ENCODE measurements at places on chromosomes 1 and 21.
A peak's percentile ranks its signal among the peaks of the same experiment; 100 is the strongest.

- DNase-seq, result peak; percentile 74
Measured at GRCh38 chr1:226001963-226002666, 3.0 kb upstream of the SDE2 start.

DNA sequence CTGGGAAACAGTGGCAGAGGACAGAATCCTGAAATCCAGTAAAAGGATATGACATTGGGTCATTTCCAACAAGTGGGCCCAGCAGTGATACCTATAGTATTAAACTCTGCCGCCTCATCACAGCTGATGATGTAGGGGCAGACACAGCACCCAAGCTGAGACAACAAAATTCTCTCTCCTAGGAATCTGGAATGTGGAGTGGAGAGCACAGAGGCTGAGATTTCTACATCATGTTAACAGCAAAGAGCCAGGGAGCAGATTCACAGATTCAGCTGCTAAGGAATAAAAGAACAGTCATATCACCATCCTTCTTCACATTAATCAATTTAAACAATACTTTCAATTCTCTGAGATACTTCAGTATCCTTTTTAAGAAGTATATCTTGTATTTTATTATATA is 61.9 kb downstream of the CRP start:
- DNase-seq, result no peak

DNA sequence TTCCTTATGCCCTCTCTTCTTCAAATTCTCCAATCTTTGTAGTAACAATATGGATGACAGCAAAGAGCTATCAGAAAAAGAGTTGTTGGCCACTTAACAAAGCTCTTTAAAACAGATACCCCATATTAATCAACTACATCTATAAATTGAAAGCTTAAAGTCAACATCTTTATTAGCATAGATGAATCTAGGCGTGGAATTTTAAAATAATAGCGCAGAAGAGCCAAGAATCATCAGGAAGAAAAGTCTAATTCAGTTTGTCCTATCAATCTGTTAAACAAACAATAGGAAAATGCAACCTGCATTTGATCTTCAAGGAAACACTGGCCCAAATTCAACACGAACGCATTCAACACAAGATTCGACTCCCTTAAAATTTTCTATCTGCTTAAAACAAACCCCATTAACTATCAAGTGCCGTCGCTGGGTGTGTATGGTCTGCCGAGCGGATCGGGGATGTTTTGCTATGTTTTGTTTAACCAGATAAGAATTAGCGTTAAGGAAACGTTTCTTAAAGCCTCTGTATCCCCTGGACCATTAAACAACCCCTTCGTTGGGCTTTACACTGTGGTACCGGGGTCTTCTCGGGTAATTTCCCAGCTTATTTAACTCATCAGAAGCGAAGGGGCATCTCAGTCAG is 1.0 kb downstream of the LYST start:
- DNase-seq, result no peak

GRCh38 chr1:10561955-10562354 is 87.2 kb downstream of the PEX14 start:
- DNase-seq, result no peak

DNA sequence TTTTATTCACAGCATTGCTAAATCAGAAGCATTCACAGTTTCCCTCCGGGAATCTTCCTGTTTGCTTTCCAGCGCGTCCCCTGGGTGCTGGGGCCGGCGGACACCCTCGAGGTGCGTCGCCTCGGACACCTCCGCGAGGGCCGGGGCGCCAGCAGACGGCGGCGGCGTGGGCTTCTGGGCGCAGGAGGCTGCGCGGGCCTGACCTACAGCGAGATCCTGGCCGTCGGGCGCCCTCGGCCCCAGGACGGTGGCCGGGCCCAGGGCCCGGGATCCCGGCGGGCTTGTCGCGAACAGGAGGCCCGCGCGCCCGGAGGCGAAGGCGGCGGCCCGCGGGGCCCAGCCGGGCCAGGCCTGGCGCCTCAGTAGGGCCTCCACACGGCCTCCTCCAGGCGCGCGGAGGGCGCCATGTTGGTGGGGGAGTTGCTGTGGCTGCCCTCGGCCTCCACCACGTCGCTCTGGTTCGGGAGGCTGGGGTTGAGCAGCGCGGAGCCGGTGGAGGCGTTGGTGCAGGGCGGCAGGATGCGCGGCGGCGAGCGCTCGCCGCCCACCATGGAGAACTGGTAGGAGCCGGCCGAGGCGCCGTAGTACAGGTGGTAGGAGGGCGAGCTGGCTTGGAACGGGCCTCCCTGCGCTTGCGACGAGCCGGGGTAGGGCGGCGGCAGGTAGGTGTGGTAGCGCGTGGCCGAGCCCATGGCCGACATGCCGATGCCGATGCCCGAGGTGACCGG is 123.1 kb downstream of the CLIC6 start:
- peak; percentile 59 for DNase-seq

GRCh38 chr1:219659684-219660083 is 46.8 kb upstream of the ZC3H11B start:
- DNase-seq, result no peak

GRCh38 chr1:108199201-108199691 is 897 bp downstream of the SLC25A24 start:
- DNase-seq, result no peak

- DNase-seq, result no peak
Measured at GRCh38 chr21:31500071-31500470, 156.0 kb upstream of the TIAM1 start.

DNA sequence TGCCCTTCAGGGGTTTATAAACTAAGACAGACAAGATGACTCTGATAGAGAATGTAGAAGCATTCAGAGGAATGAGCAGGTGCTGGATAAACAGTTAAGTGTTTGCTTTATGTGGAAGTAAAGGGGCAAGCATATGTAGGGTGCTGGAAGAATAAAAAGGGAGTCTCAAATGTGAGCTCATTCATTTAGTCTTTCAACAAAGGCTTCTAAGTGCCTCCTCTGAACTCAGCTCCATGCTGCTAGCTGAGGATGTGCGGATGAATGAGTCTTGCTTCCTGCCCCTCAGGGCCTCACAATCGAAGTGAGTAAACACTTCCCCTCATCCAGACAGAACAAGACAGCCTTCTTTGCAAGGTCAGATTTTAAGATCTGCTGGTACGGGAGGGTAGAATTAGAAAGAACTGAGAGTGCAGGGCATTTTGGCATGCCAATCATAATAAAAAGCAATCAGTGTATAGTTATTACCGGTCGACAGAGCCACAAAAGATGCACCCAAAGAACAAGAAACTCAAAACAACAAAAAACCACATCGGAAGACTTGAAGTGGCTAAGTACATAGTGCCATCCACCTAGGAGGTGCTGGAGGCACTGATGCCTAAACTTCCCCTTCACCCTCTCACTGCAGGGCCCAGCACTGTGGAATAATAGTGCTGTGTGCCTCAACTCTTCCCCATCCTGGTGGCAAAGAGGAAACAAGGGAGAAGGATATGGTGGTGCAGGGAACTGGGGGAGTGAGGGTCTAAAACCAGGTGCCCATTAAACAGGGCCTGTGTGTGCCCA is 69.8 kb downstream of the TNR start:
- DNase-seq, result no peak

DNA sequence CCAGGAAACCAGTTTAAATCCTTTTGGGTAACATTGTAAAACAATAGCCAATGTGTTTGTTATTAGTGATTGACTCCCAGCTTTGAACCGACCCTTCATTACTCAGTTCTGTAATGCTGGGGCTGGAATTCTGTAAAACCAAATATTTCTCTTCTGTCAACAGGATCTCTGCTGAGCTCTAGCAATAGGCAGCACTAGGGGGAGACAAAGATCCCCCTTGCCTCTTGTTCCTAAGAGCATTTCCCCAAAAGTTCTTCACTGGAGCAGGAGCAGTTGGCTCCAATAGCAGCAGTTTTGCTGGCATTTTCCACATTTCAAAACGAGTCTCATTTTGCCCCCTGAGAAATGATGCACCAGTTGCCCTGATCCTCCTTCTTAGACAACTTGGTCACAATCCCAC is 1671.1 kb downstream of the MRPL39 start:
- DNase-seq, result no peak

DNA sequence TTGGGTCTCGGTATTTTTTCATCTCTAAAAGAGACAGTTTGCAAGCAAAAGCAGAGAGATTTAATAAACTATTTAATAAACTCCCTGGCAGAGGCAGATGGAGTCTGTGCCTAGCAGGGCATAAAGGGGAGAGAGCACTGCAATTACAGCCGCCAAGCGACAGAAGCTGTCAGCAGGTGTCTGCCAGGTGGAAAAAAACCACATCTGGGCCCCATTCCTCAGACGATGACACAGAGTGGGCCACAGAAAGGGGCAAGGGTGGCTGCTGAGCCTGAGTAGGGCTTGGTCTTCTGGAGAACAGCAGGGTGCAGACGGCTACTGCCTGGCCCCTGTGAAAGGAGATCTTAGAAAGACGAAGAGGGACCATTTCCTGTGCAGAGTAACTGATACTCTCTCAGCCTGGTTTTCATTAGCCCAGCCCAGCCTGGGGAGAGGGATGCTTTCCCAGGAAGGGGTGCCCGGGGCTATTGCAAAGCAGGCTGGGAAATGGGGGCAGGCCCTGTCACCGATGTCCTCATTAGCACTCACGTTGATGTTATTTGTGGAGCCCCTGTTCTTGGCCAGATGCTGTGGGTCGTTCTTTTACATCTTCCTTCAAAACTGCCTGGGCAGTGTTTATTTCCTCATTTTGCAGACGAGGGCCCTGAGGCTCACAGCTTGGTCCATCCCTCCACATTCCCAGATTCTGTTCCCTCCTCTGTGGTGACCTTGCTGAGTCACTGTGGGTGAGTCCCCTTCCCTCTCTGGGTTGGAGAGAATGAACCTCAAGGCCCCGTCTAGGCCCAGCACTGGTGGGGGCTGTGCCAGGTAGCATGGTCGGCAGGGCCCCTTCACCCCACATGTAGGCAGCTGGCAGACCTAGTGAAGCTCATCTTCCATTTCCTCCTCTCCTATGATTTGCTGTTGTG is 472.7 kb downstream of the PTPRU start:
- DNase-seq, result peak; percentile 46

DNA sequence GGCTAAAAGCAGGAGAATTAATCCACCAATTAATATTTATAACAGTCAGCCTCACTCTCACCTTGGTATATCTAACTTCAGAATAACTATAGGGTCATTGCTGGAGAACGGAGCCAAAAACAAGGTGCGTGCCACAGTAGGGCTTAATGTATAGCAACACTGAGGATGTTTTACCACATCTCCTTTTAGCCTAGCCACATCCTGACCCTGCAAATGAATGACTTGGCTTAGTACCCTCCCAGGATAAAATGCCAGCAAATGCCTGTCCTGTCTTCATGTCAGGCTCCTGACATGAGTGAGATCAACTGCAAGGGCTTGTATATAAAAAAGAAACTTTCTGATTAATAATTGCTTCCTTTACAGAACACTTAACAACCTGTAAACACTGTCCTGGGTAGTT is 2.7 kb upstream of the CDC42BPA start:
- DNase-seq, result no peak

- no peak for DNase-seq
Measured at GRCh38 chr1:71817028-71817427, 465.3 kb downstream of the NEGR1 start.

DNA sequence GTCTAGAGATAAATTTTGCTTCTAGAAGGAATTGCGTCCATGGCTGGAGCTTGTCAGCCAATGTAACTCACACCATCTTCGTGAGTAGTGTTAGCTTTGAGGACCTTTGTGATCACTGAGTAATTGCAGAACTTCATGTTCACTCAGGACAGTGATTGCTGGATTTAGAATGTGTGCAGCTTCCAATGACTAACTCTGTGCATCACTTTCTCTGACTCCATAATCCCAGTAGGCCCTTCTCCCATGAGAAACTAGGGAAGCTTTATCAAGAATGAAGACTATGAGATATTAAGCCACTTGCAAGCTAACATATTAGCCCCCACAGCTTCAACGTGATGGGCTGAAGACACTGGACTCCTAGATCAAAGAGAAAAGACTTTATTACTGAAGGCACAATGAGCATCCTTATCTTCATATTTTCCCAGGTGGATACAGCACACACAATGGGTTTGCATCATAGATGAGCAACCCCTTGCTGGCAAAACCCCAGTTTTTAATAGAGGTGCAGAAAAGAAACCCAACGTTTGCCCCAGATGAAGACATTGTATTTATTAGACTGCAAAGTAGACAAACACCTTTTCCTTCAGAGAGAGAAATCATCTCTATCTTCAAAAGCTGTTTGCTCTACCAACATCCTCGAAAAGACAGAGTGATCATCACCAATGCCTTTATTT is 561.0 kb downstream of the LTN1 start:
- DNase-seq, result no peak

GRCh38 chr1:87821335-87821697 is 492.6 kb downstream of the LMO4 start:
- DNase-seq, result no peak

DNA sequence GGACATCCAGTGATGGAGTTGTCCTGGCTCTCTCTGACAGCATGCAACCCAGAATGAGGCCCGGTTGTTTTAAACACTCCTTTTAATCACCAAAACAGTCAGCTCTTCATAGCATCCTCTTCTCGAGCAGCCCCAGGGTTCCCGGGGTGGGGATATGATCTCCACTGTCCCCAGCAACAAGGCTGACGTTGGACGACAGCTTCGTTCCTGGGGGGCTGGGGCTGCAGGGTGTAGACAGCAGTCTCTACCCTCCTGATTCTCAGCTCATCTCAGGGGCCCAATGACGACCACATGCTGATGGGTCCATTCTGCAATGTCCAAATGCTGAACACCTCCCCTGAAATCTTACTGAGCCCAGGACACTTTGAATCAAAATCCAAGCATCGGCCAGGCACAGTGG is 27.0 kb downstream of the TRIM11 start:
- peak; percentile 46 for DNase-seq

DNA sequence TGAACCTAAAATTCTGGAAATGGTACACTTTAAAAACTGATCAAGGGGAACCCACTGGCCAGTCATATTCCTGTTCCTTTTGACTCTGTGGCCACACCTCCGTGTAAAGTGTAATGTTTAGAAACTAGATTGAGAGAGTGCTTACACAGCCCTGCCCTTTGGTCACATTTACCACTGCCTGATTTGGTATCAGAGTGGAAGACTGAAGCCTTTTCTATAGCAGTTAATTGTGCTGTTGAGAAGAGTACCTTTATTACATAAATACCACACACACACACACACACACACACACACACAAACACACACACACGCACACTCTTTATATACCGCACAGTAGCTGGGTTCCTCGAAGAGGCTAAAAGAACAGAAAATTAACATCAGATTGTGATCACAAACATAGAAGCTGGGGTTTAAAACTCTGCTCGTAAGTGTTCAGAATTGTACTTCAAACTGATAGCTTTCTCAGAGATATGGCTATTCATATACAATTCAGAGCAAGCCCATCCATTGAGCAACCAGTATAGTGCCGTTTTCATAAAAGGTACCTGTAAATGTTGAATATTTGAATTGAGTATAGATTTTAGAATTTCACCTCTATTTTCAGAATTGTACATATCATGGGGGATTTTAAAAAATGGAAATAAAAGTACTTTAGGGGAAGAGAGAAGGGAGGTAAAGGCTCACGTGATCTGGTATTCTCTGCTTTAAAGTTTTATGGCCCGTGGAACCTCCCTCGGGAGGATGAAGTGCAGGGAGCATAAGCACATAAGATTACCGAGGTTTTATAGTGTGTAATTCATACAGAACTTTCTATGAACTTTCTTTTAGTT is 37.5 kb downstream of the CAMTA1 start:
- DNase-seq, result no peak

GRCh38 chr1:94275083-94275482 is 37.7 kb upstream of the ARHGAP29 start:
- DNase-seq, result no peak
